ENCODE measurements at places on chromosomes 12 and 14.

GRCh38 chr14:34837801-34838322 is 37.3 kb downstream of the BAZ1A start:
- no peak for DNase-seq

GRCh38 chr14:22994762-22995275 is 12.5 kb upstream of the AJUBA start:
- peak; percentile 20 for DNase-seq

GRCh38 chr12:61521258-61521657 is 738.9 kb upstream of the USP15 start:
- DNase-seq, result no peak

- DNase-seq, result no peak
Measured at GRCh38 chr14:26599291-26599690, 1.5 kb upstream of the NOVA1 start.

DNA sequence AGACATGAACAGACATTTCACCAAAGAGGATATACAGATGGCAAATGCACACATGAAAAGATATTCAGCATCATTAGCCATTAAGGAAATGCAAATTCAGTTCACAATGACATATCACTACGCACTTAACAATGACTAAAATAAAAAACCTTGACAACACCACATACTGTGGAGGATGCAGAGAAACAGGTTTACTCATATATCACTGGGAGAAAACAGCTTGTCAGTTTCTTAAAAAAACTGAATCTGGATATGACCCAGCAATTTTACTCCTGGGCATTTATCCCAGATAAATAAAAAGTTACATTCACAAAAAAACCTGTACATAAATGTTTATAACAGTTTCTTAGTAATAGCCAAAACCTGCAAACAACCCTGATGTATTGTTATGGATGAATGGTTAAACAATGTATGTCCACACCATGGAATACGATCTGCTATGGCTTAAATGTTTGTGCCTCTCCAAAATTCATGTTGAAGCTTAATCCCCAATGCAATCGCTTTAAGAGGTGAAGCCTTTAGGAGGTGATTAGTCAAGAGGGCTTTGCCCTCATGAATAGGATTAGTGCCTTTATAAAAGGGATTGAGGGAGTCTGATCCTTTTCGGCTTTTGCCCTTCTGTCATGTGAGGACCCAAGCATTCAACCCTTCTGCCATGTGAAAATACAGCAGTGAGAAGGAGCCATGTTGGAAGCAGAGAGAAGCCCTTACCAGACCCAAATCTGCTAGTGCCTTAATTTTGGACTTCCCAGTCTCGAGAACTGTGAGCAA is 36.0 kb upstream of the PPP4R3A start:
- DNase-seq, result no peak

GRCh38 chr14:68865542-68865941 is 72.7 kb upstream of the ZFP36L1 start:
- no peak for DNase-seq

DNA sequence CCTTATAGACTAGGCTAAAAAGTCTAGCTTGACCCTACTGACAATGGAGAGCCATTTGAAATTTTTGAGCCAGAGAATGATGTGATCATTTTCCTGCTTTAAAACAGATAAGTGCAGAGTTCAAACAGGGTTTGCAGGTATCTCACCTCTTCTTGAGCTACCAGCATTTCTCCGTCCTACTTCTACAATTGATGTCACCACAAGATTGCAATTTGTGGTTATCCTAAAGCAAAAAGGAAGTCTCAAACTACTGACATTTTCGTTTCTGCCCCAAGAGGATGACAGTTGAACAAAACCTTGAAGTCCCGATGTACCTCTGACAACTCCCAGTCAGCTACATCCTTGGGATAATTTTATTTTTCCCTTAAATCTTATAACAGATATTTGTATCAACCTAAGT is 86.7 kb downstream of the PTGER2 start:
- no peak for DNase-seq

DNA sequence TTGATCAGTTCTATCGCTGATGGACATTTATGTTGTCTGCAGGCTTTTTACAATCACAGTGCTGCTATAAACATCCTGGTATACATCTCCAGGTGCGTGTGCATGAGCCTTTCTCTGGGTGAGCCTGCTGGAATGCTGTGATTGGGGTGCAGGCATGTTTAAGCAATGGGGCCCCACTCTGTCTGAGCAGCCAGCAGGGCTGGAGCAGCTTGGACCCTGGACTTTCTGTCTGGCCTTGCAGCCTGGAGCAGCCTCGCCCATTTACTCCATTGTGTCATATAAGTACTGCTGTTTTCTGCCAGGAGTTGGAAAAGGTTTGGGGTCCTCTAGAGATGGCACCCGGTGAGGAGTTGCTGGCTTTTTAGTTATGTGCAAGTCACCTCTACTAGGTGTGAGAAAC is 199.0 kb downstream of the KIF26A start:
- DNase-seq, result no peak

DNA sequence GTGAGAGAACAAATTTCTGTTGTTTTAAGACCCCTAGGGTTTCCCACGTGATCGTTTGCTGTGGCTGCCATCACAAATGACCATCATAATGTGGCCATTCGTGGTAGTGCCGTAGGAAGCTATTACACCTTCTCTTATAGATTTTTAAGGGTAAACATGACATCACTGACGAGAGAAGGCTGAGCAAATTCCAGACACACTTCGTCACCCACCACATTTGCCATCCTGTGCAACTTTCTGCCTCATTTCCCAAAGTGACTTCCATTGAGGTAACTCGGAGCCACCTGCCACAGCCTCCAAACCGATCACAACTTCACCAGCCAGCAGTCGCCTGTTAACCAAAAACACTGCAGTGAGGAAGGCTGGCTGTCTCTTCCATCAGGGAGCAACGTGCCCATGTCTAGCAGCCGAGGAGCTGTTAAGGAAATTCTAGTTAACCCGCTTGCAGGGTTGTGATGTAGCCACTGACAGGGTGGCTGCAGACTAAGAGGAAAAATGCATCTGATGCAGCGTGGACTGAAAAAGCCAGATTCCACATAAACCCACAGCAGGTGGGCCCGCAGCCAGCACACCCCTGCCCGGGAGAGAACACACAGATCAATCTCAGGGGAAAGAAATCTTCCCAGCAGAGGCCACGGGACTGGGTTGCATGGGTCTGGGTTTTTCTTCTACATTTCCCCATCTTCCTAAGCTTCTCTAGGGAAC is 44.6 kb downstream of the CCDC85C start:
- DNase-seq, result no peak

DNA sequence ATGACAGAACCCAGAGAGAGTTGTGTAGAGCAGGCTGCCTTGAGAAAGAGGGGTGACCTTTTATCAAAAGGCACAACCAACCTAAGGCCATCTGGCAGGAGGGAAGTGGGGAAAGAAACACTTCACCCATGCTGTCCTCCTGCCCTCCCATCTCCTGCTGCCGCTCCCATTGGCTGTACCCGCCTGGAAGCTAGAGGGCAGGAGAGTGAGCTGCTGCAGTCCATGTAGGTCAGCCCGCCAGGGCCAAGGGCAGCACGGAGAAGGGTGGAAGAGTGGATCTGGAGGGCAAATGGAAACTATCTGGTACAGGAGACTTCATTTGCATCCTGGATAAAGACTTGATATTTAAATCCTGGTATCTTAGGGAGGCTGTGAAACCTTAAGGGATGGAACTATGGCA is 11.5 kb upstream of the CABP1 start:
- no peak for DNase-seq

- DNase-seq, result no peak
Measured at GRCh38 chr12:21659383-21659782, 1.7 kb upstream of the LDHB start.

GRCh38 chr14:94227029-94227428 is 52.9 kb downstream of the PPP4R4 start:
- no peak for DNase-seq

- no peak for DNase-seq
Measured at GRCh38 chr14:79578470-79578869, 632.8 kb downstream of the DIO2 start.

GRCh38 chr14:94171208-94171607 is 2.9 kb upstream of the PPP4R4 start:
- DNase-seq, result no peak

GRCh38 chr12:127536833-127537428 is 730.0 kb upstream of the TMEM132C start:
- DNase-seq, result no peak

- no peak for DNase-seq
Measured at GRCh38 chr14:100982353-100982752, 78.8 kb upstream of the RTL1 start.

DNA sequence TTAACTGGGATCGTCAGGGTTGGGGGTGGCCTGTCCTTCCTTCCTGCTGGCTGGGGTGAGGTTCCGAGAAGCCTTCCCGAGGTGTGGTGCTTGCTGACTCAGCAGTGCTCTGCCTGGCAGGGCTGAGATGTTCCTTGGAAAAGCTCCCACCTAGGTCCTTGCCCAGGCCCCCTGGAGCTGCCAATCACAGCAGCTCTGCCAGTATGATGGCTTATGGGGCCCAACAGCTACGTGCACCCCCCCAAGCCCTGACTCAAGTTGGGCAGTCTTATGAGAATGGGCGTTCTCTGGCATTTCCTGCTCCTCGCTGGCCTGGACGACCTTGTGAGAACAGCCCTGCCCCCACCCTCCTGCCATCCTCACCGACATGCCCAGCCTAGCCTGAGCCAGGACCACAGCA is 292.2 kb upstream of the CRY1 start:
- no peak for DNase-seq

DNA sequence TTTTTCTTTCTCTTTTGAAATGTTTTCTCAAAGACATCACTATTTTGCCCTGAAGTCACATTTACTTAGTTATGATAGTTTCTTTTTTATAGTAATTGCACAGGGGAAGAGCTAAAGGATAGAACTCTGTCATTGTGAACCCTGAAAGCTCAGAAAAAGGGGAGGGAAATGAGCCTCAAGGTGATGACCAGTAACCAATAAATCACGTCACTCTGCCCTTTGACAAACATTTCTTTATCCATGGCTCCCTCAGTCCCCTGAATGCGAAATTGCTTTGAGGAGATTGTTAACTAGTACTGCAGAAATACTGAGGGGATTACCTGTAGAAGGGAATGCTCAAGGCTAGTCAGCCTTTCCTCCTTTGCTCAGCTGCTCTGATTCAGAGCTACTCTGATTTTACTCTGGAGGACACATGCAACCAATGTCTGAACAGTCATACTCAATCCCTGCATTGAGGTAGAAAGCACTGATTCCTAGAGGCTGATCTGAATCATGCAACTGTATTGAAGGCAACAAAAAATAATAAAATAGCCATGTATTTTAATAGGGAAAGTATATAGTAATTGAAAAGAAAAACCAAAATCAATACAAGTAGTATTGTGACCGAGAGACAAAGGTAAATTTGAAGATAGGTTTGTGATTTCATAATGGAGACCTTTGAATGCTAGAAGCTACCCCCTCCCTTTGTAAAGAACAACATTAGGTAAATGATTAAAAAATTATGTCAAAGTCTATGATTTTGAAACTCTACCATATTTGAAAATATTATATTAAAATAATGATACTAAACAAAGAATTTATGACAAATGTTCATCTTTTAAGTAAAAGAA is 24.7 kb downstream of the SLCO1B1 start:
- DNase-seq, result no peak

- DNase-seq, result no peak
Measured at GRCh38 chr12:20194171-20194570, 174.2 kb upstream of the PDE3A start.

GRCh38 chr14:105116451-105117256 is 51.4 kb upstream of the GPR132 start:
- DNase-seq, result no peak

DNA sequence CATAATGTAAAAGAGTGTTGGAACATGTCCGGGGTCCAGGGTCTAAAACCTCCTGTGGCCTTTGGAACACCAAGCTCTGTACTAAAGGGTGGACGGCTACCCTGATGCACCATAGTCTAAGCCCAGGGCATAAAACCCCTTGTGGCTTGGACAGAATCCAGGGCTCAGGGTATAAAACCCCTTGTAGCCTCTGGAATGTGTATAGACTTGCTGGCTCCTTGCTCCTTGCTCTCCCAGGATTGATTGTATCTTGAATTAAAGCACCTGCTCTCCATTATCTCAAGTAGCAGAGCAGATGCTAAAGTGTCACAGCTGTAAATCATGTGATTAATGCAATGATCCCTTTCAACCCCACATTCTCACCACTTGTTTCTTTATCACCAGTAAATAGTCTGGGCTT is 556.5 kb downstream of the LRFN5 start:
- no peak for DNase-seq

GRCh38 chr14:69879175-69880043 is at the start of gene SMOC1:
TSS of gene SMOC1 (plus strand) at chr14:69879416. CDS start at chr14:69879679, 263 bp downstream.
- DNase-seq, result no peak

- DNase-seq, result no peak
Measured at GRCh38 chr12:94304566-94305061, 155.1 kb downstream of the CEP83 start.

DNA sequence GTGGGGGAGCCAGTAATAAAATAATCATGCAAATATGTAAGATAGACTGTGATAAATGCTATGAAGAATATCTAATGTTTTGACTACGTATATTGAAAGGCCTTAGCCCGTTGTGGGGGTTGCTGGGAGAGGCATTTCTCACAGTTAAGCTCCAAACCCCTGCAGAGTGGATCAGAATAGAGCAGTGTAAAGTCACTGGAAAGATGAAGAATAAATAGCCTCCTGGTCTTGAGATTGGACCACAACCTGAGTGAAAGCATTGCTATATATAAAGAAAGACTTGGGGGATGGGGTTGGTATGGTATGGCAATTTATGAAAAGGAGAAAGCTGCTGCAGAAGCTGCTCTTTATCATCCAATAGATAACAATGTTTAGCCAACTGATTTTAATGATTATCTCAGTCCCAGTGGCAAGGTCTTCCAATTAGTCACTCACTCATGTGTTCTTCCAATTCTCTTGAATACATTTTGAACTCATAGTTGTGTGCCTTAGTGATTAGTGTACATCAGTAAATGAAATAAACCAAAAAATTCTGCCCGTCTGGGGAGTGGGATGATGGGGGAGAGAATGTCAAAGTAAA is 10.2 kb downstream of the PLEKHA5 start:
- DNase-seq, result no peak

DNA sequence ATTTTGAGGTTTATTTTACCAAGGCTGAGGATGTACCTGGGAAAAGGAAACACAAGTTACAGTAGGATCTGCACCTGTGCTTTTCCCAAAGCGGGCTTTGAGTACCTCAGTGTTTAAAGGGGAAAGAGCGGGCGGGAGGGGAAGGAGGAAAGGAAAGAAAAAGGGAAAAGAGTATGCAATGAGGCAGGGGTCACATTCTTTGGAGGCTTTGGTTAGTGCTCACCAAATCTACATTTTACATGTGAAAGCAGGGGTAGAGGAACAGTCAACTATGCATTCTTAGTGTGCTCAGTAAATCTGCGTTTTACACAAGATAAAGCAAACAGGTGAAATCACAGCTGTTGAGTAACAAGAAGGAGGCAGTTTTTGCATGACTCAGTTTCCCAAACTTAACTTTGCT is 242.2 kb downstream of the TMEM132C start:
- DNase-seq, result no peak
